ENCODE measurements at places on chromosomes 2 and 18.

DNA sequence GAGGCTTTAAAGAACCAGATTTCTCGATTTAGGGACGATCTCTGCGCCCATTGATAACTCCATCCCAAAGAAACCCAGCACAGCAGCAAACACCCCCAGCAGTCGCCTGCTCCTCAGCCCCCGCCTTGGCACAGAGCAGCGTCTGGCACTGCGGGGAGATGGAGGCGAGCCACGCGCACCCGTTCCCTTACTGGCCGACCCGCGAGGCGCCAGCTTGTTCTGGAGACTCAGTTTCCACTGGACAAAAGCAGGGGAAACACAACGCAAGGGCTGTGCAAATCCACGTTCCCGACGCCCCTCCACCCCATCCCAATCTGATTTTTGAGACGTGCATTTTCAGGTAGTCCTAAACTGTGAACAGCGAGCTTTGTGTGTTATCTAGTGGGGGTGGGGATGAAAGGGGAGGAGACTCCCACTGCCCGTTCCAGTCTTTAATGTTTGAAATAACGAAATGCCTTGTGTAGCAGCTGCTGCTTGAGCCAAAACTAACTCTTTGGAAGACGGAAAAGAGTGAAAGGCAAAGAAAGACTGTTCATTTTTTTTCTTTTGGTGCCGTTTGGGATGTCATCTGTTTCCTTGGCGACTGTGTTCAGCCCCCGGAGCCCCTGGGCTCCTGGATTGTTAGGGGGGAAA lies 143.2 kb downstream of the MEIS1 start:
- no peak for DNase-seq

DNA sequence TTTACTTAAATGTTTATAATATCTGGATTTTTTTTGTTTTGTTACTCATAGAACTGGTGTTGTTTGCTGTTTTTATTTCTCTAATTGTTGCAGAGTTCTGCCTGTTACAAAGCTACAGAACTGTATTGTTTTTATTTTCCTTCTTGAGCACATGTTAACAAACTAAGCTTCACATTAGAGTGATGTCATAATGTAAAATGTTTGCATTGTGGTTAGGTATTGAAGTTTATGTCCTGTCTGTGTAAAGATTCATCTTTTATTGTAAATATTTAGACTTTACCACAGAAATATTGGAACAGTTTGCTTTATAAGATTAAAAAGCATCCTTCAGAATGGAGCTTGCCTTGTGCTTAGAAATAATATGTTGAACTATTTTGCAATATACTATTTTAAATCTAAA lies 67.7 kb downstream of the CLIP4 start:
- no peak for DNase-seq

GRCh38 chr2:13572466-13572865 lies 855.7 kb downstream of the TRIB2 start:
- DNase-seq = no peak

DNA sequence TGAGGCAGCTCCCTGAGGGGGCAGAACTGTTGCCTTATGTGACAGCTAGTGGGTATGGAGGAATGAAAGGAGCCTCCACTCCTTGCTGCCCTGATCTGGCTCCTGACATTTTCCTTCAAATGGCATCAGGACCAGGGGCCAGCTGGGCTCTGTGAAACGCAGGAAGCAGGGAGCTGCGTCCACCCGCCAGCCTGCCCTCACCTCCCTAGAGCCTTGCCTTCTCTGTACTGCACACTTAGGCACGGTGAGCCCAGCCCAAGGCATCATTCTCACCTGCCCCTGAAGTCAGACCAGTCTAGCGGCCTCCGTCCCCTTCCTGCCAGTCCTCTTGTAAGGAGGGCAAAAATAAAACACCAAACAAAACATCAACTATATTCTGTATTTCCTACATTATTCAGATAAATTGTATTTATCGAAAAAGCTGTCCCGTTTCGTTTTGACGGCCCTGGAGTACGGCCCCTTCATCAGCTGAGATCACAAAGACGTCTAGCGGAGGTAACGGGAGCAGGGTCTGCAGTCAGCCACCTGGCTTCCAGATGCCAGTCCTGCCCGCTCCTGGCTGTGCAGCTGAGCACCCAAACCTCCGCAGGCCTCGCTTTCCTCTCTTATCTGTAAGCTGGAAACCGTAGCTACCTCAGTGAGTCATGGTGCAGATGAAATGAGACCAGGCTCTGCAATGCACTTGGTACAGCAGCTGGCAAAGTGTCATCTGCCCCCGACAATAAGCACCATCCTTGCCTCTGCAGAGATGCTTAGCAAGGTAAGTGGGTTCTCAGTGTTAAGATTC lies 6.9 kb upstream of the CTDP1 start:
- no peak for DNase-seq

GRCh38 chr2:96783388-96783787 lies 22.7 kb downstream of the CNNM4 start:
- DNase-seq = no peak

GRCh38 chr2:178666458-178666857 lies 140.8 kb downstream of the TTN start:
- no peak for DNase-seq

DNA sequence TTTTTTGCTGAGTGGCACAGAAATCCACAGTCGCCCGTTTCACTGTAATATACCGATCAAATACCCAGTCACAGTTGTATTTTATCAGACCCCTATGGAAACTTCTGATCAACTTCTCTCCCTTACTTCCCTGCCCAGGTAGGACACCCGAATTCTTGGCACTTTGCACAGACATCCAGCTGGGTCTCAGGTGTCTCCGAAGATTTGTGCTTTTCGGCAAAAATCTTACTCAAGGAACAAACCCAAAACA lies 596 bp downstream of the MREG start:
- DNase-seq = no peak

- no peak for DNase-seq
Measured at GRCh38 chr2:217710211-217710765, 292.5 kb downstream of the TNS1 start.

DNA sequence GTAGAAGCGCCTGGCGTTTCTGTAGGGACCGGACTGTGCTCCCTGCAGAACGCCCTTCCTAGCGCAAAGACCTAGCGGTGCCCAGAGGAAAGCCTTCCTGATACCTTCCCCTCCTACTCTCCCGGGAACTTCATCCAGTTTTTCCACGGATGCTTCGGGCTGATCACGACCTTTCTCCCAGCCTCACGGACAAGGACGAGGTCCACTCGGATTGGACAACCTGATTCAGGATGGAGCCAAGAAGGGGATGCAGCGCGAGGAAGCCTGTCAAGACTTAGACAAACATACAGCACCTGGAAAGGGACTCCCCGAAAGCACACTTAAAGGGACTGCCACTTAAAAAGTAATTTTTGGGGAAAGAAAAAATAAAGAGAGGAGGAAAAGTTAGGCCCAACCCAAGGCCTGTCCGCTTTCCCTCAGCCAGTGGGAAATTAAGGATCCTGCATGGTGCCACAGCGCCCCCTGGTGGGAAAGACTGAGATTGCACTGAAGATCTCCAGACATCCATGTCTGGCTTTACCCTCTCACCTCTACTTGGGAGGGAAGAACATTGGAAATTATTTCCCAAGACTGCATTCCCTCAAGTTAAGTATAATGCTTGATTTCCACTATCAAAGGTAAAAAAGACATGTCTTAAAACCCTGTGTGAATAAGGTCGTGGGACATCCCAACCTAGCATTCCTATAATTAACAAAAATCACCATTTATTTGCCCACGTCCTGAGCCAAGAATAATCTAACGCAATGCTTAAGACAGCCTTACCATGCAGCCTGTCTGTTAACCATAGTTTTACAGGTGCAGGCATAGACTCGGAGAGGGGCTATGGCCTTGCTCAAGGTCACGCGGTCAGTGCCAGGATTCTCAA lies 13.4 kb upstream of the COPS8 start:
- DNase-seq = peak; percentile 80

DNA sequence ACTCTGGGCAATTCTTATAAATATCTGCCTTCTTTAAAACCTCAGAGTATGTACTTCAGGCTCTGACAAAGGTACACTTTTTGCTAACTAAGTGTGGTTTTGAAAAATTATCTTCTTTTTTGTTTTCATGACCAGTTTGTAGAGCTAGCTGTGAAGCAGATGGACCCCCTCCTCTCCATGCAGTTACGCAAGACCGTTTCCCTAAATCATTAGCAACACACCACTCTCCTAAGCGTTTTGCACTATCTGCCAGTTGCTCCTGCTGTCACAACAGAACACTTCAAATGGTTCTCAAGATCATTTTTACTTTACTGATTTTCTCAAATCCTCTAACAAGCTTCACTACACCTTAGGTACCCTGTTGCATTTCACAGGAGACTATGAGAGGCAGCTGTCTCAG lies 53.3 kb downstream of the GULP1 start:
- DNase-seq = no peak

- no peak for DNase-seq
Measured at GRCh38 chr2:100592226-100592625, 29.4 kb downstream of the PDCL3 start.
